Uterine smooth muscle cell (primary cell): ENCODE measurements at places on chromosomes 3 and 15. TPM values are rescaled to one million over a fixed set of nuclear protein-coding genes. Genes with fewer than 3 reads are reported as not detected.

ASB14 gene
- total RNA-seq = under 0.01 TPM in 1 of 2 replicates, not detected in the other

SLC12A8 gene
- 3.2 and 6.9 TPM in 2 replicates for total RNA-seq

LINGO1 gene
- total RNA-seq = not detected in 2 replicates

ADAMTS9 gene
- 1.1 and 2.1 TPM in 2 replicates for total RNA-seq

EFHB gene
- under 0.01 and 0.11 TPM in 2 replicates for total RNA-seq

POTEB3 gene
- total RNA-seq = not detected in 2 replicates

CP gene
- total RNA-seq = not detected in 2 replicates

EPHA3 gene
- 1.9 and 2.2 TPM in 2 replicates for total RNA-seq
